ENCODE measurements at places on chromosomes 7 and 10.

- no peak for DNase-seq
Observed at GRCh38 chr7:92765725-92766124, 70.6 kb downstream of the CDK6 start.

GRCh38 chr10:69801094-69801433 is 642 bp upstream of the COL13A1 start:
- DNase-seq, result no peak

- no peak for DNase-seq
Observed at GRCh38 chr7:134625550-134625949, 21.1 kb upstream of the BPGM start.

- DNase-seq, result no peak
Observed at GRCh38 chr10:65408401-65408800, 1517.4 kb upstream of the LRRTM3 start.

DNA sequence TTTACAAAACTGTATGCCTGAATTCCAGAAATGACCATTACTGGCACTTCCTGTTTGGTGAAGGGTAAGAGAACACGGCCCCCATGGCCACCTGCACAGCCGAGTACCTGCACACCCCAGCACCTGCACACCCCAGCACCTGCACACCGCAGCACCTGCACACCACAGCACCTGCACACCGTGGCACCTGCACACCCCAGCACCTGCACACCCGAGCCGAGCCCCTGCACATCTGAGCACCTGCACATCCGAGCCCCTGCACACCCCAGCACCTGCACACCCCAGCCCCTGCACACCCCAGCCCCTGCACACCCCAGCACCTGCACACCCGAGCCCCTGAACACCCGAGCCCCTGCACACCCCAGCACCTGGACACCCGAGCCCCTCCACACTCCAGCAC is 243.5 kb downstream of the DNAJB6 start:
- no peak for DNase-seq

DNA sequence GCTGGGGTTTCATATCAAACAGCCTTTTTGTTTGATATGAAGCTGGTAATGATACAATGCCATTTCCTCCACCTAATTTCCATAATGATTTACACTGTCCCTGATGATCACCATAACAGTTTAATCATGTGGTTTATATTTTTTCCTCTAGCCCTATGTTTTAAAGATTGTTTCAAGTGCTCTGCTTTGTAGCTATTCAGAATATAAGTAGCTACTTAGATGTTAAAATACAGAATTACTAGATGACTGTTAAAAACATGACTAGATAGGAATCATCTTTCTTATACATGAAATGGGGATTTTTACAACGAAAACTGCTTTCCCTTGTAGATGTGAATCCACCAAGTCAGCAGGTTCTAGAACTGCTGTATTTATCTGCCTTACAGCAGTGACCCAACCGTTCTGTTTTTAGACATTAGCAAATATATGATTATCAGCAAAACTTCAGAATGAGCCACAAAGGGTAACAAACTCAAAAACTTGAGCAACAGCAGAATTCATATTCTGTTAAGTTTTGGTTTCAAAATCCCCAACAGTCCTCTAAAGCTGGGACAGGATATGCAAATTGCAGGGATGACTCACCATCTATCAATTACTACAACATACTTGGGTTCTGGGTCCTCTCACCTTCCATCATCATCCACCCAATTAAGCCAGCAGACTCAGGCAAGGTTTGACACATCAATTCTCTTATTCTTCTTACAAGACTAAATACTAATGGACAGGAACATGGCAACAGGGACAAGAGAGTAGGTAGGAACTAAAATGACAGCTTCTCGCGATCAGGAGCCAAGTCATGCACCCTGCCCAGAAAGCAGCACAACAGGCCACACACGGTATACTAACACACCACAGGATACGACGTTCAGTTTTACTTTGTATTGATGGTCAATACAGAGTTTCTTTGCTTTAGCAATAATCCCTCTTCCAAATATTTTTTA is 83.9 kb downstream of the PIP4K2A start:
- no peak for DNase-seq

DNA sequence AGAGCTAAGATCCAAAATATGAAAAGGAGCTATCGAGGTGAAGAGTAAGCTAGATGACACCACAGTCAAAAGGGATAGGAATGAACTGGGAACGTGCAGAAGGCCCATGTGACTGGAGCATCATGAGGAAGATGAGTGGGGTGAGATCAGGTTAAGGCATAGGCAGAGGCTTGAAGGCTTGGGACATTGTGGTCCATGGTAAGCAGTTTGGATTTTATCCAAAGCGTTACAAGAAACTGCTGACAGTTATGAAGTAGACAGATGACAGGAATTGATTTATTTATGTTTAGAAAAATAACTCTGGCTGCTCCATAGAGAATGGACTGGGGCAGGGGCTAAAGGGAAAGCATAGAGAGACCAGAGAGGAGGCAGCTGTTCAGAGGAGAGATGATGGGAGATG is 18.1 kb upstream of the PANK1 start:
- no peak for DNase-seq

DNA sequence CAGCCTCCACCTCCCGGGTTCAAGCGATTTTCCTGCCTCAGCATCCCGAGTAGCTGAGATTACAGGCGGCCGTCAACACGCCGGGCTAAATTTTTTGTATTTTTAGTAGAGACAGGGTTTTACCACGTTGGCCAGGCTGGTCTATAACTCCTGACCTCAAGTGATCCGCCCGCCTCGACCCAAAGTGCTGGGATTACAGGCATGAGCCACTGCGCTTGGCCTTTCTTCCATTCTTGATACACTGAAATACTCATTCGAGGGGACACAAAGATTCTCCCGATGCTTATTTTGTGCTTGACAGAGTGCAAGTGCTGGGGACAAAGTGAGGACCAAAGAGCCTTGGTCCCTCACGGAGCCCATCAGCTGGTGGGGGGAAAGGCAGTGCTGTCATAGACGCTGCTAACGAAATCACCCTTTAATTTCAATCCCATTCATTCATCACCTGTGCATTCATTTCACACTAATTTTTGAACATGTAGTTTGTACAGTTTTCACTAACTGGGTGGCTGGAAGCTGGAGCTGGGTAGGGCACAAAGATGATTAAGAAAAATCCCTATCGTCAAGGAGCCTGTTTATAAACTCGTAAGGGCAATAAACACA is 621 bp upstream of the FAM133B start:
- DNase-seq, result no peak

GRCh38 chr10:30415593-30415992 is 18.4 kb upstream of the MAP3K8 start:
- DNase-seq, result no peak

- no peak for DNase-seq
Observed at GRCh38 chr7:108093341-108093740, 36.8 kb downstream of the LAMB4 start.

GRCh38 chr10:11861341-11861740 is 38.2 kb downstream of the PROSER2 start:
- no peak for DNase-seq

DNA sequence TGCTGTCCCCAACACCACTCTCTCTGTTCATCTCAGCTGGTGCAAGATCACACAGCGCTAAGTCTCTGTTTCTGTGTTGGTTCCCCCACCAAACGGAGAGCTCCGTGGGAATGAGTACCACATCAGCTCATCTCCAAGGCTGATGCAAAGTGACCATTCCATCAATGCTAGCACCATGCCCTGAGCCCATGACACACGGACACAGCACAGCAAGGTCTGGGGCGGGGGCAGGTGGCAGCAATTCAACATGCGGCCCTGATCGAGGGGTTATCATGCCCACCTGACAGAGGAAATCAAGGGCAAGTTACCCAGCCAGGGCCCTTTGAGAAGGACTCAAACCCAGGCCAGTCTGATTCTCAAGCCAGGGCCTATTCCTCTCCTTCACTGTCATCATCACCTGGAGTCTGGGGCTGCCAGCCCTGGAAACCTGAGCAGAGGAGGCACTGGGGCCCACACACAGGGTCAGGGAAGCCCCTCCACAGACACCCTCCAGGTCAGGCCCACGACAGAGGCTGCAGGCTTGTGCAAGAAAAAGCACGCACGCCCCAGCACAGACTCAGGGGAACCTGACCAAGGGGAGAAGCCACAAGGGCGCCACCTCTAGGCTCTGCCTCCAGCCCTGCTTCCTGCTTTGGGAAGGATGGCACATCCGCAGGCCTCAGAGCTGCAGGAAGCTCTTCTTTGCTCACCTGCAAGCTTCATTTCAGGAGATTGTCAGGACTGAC is 74.8 kb downstream of the GRID1 start:
- DNase-seq, result no peak

GRCh38 chr10:30103595-30104320 is 44.4 kb upstream of the JCAD start:
- no peak for DNase-seq

GRCh38 chr10:78255796-78256638 is 222.4 kb downstream of the RPS24 start:
- no peak for DNase-seq

DNA sequence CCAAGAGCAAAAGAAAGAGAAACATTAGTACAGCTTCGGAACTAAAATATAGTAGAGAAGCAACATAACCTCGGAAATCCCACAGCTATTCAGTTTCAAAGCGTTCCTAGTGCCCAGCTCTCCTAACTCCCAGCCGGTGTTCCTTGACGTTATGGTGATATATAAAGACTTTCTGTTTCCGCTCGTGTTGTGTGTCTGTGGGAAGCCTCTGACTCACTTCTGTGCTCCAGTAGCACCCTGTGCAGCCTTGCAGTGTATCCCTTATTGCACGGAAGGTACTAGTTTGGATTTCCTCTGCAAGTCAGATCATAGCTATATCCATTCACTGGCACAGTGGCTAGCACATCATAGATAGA is 535 bp downstream of the ASAH2B start:
- no peak for DNase-seq

GRCh38 chr7:106812027-106812643 is 52.9 kb upstream of the PIK3CG start:
- no peak for DNase-seq

- no peak for DNase-seq
Observed at GRCh38 chr7:31027161-31027965, 24.7 kb upstream of the ADCYAP1R1 start.

DNA sequence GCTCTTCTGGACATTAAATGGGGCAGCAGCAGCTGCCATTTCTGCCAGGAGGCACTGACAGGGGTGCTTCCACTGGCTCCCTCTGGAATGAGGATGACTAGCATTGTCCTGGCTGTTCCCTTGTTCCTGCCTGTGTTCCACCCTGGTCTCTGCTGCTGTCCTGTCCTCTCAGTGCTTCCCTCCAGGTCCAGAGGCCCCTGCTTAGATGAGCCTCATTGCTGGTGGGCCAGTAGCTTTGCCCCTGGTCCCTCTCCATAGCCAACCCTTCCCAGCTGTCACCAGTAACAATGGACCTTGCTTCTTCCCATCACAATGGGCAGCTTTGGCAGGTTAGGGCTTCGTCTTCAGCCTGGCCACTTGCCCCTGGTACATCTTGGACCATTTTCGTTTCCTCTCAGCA is 561.1 kb downstream of the TCERG1L start:
- no peak for DNase-seq

DNA sequence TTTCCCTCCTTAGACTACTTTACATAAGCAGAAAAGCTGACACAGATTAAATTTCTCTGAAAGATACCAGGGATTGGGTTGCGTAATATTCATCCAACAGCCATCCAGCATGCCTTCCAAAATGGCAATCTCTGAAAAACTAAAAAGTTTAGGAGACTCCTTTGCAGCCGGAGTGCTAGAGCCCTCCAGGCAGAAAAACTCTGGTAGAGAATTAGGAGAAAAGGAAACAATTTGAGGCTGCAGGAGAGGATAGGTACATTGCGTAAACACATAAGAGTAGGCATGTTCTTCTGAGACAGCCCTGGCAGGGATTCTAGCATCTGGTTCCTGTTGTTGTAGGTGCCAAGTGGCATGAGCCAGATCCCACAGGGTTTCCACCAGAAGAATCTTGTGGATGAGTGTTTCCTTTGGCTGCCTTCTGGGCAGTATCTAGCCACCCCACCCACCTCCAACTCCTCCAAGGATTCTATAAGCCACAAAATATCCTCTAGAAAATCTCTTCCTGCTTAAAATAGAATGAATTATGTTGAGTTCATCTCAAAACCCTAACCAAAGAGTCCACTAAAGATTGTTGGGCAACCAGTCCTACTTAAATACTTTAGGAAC is 402.4 kb downstream of the HGF start:
- DNase-seq, result no peak

DNA sequence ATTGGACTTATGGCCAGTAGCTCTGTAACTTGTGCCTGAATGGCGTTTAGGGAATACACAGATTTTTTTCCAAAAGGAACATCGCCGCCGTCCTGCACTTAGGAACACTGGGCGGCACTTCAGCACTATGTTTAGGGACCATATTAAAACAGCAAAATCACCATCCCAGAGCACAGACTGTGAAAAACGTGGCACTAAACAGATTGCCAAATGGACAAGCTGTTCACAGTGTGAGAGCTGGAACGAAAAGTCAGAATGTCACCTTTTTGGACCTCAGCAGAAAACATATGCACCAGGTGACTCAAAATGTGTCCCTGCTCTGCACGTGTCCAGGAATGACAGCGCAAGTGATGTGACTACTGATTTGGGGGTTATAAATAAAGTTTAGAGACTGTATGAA is 87.9 kb downstream of the ODAD2 start:
- DNase-seq, result no peak

GRCh38 chr7:132004529-132004928 is 448.1 kb upstream of the PODXL start:
- DNase-seq, result no peak

DNA sequence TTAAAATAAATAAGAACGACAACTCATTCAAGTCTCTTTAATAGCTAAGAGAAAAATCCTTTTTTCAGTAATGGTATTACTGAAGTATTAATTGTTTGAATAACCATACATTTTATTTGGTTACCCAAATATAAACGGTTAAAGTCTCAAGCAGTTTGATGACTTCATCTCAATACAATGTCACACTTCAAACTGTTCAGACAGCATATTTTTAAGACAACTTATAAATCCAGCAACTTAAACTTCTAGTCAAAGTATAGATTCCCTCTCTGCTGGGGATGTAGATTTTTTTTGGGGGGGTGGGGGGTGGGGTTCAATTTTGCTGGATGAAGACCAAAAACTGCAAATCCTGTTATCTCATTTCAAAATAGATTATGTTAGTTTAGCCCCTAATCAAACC is 42.0 kb downstream of the GNA12 start:
- no peak for DNase-seq

DNA sequence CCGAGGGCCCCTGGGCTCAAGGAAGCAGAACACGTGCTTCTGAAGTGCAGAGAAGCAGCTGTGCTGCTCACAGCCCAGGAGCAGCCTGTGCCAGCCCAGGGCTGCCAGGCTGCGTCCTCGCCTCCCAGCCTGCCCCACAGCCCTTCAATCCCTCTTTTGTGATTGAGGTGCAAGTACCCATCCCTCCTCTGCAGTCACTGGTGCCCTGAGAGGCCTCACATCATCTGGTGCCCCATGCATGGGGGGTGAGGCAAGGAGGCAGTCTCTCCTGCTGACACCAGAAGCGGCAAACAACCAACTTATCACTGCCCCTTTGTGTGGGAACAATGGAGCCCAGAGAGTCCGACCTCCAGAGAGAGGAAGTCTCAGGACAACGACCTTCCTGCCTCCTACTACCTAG is 49.8 kb upstream of the FGFR2 start:
- no peak for DNase-seq

- DNase-seq, result no peak
Observed at GRCh38 chr10:28072573-28072972, 73.7 kb upstream of the ODAD2 start.
